Caco-2 (cell line): ENCODE measurements at places on chromosomes 7 and 10. TPM values are rescaled to one million over a fixed set of nuclear protein-coding genes. Genes with fewer than 3 reads are reported as not detected.

PLA2G12B gene
- 16.8 and 17.8 TPM in 2 replicates for total RNA-seq

DOCK4 gene
- total RNA-seq = 2.0 and 2.7 TPM in 2 replicates

CD36 gene
- not detected in 2 replicates for total RNA-seq

AHCYL2 gene
- 15.8 and 17.2 TPM in 2 replicates for total RNA-seq

HTR5A gene
- not detected in 2 replicates for total RNA-seq

SPAM1 gene
- total RNA-seq = not detected in 2 replicates

ZNF239 gene
- 15.2 and 16.4 TPM in 2 replicates for total RNA-seq

GALNT17 gene
- not detected in 2 replicates for total RNA-seq

MEIG1 gene
- not detected in 2 replicates for total RNA-seq

PAPOLB gene
- total RNA-seq = not detected in 2 replicates

NCF1 gene
- total RNA-seq = 0.23 TPM in 1 of 2 replicates, not detected in the other

CDC14C gene
- not detected in 2 replicates for total RNA-seq

IL2RA gene
- total RNA-seq = not detected in 2 replicates

NEBL gene
- total RNA-seq = 39.5 and 55.2 TPM in 2 replicates

CLDN3 gene
- 19.6 and 21.0 TPM in 2 replicates for total RNA-seq

CCDC172 gene
- total RNA-seq = not detected in 2 replicates

GIMAP6 gene
- not detected in 2 replicates for total RNA-seq

NEURL1 gene
- 0.84 and 0.91 TPM in 2 replicates for total RNA-seq

SEMA3E gene
- total RNA-seq = 0.20 TPM in 1 of 2 replicates, not detected in the other

MYOZ1 gene
- total RNA-seq = 0.35 and 0.52 TPM in 2 replicates

ANKRD22 gene
- total RNA-seq = not detected in 2 replicates

SLC37A3 gene
- 40.6 and 46.4 TPM in 2 replicates for total RNA-seq

ARF5 gene
- 162 and 172 TPM in 2 replicates for total RNA-seq

SBDS gene
- 130 and 143 TPM in 2 replicates for total RNA-seq

TMEM26 gene
- total RNA-seq = not detected in 2 replicates

SH2D4B gene
- total RNA-seq = 0.09 and 0.23 TPM in 2 replicates

RASA4 gene
- total RNA-seq = 6.1 and 7.2 TPM in 2 replicates

PRLHR gene
- not detected in 2 replicates for total RNA-seq

TMEM196 gene
- total RNA-seq = not detected in 2 replicates

WDR86 gene
- total RNA-seq = 0.52 and 0.95 TPM in 2 replicates

FKBP6 gene
- not detected in 2 replicates for total RNA-seq

HOXA2 gene
- 1.5 and 1.8 TPM in 2 replicates for total RNA-seq

GTF2IRD1 gene
- 53.6 and 54.6 TPM in 2 replicates for total RNA-seq

BICC1 gene
- total RNA-seq = 118 and 122 TPM in 2 replicates

MMD2 gene
- not detected in 2 replicates for total RNA-seq

DPYSL4 gene
- 0.12 TPM in 1 of 2 replicates, not detected in the other for total RNA-seq

ARHGAP19 gene
- total RNA-seq = 13.9 and 15.9 TPM in 2 replicates

NSUN5 gene
- 71.8 and 73.4 TPM in 2 replicates for total RNA-seq

HHEX gene
- 5.8 and 6.7 TPM in 2 replicates for total RNA-seq
